Dorsolateral prefrontal cortex (tissue), 122 donors: ENCODE measurements at places on chromosomes 5 and 9.

DNA sequence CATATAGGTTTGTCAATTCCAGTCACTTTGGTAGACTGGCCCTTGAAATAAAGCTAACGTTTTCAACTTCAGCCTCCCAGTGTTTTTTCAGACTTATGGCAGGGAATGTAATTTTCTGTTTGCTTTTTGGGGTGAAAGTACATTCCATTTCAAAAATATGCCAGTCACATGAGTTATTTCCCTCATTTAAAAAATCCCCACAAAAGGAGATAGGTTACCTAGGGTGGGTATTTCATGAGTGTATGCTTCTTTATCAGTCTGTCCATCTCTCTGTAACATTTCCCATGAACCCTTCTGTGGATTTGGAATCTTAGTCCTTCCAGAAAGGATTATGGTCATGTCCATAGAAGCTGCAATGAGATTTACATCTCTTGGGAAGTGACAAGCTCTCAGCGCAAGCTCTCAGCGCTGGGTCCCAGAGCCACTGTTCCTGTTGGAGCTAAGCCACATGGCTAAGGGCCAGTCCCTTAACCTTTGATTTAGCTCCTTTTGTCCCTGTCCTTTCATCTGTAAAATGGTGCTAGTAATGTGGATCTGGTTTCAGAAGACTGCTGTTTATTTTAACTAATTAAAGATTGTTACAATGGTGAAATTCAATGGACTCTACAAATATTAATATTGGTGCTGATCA, 294.9 kb downstream of the NR3C1 start:
- no peak for DNase-seq

GRCh38 chr9:107239474-107239873, 43.6 kb upstream of the RAD23B start:
- DNase-seq, result no peak

DNA sequence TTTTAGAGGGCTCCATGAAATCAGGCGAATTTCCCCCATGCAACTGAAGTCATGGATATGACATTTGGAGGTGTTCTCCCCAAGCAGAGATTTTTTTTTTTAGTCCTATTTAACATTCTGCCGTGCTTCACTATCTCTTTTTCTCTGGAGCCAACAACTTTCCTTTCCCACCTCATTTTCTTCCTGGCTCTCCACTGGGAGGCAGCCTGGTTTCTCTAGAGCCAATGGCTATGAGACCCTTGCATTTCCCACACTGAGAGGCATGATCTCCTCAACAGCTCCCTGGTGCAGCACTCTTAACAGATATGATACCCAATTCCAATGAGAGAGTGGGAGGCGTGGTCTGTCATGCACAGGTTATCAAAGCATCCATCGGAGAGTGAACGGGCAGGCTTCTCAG, 310.8 kb downstream of the DRD1 start:
- no peak for DNase-seq

GRCh38 chr9:124282442-124283227, 24.9 kb downstream of the NEK6 start:
- no peak for DNase-seq
